ENCODE measurements at places on chromosomes 7 and 10.

GRCh38 chr7:48741545-48741944 lies 182.8 kb upstream of the CDC14C start:
- no peak for DNase-seq
- H3K4me3 ChIP-seq, result no peak overlapping the region
- no peaks in the 10 kb centered on the region for H3K27me3 ChIP-seq
- H3K4me1 ChIP-seq, result no peaks in the 10 kb centered on the region

- no peak for DNase-seq
- H3K4me1 ChIP-seq, result no peaks in the 10 kb centered on the region
- H3K36me3 ChIP-seq, result no peaks in the 10 kb centered on the region
- H3K27ac ChIP-seq, result no peak overlapping the region
- H3K27me3 ChIP-seq, result peaks cover 17% of the 10 kb centered on the region
Measured at GRCh38 chr10:123563581-123563855, 102.6 kb upstream of the GPR26 start.

DNA sequence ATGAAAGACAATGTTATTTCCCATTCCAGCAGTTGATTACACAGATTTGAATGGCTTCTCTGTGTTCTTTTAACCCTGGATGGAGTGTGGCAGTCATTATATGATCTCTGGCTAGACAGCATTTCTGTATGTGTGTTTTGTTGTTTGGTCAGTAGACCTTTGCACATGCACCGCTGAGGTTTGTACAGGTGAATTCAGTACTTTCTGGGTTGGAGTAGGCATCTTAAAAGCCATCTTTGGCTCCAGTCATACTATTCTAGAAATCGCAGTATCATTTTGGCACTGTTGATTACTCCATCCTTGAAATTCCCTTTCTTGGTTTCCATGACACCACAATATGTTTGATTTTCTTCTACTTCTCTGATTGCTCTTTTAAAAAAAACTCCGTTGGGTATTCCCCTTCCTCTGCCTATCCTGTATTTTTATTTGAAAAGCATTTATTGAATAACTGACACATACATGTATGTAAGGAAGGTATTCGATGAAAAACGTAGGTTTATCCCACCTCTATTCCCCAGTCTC lies 29.9 kb downstream of the TAS2R41 start:
- H3K27ac ChIP-seq, result no peak overlapping the region
- peaks cover 5% of the 10 kb centered on the region for H3K36me3 ChIP-seq
- DNase-seq, result no peak
- H3K4me3 ChIP-seq, result no peak overlapping the region
- no peaks in the 10 kb centered on the region for H3K27me3 ChIP-seq

DNA sequence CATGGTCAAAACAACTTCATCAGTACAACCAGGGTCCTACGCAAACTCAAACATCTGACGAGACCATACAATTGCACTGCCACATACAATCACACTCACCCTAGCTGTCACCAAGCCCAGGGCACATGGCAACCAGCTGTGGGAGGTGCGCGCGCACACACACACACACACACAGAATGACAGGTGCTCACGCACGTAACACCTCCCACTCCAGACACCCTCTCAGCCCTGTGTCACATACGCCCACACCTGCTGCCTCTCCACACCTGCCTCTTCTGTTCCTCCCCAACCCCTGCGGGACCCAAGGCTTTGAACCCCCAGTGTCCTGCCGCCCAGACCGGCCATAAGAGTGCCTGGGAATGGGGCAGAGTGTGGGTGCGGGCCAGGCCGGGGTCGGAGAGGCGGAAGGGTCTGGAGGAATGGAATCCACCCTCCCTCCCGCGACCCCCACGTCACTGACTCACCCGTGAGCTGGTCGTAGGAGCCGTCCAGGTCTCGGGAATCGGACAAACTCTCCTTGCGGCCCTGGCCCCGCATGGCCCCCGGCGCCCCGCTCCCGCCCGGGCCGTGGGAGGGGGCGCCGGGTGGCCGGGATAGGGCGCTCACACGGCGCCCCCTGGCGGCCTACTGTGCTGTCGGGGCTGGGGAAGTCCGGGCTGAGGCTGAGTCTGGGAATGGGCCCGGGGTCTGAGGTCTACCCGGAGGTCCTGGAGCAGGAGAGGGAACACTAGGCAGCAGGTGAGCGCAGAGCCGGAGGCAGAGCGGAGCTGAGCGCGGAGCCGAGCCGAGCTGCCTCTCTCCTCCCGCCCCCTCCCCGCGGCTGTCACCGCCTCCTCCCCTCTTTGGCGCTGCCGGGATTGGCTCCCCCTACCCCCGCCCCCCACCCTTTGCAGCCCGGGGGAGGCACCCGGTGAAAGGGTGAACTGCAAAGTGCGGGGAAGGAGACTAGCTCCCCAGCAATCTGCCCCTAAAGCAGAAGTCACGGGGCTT lies at the start of gene KCNIP2:
KCNIP2 (minus strand) TSS at position 769 of the 990 bp plus-strand sequence; CDS start at position 537, 232 bp downstream.
- peak within 1 kb of the TSS; percentile 66 for H3K4me3 ChIP-seq
- peaks cover 38% of the 10 kb centered on the region for H3K4me1 ChIP-seq
- H3K27me3 ChIP-seq, result peaks cover 28% of the 10 kb centered on the region
- DNase-seq, result peak; percentile 58
- peaks cover 9% of the 10 kb centered on the region for H3K36me3 ChIP-seq

GRCh38 chr10:122911889-122912484 lies 1.6 kb downstream of the FAM24A start:
- H3K36me3 ChIP-seq, result no peaks in the 10 kb centered on the region
- H3K4me3 ChIP-seq, result no peak overlapping the region

- peaks cover 18% of the 10 kb centered on the region for H3K36me3 ChIP-seq
- H3K4me3 ChIP-seq, result no peak overlapping the region
- no peak for DNase-seq
- peaks cover 46% of the 10 kb centered on the region for H3K4me1 ChIP-seq
Measured at GRCh38 chr7:2041496-2042367, 191.0 kb downstream of the MAD1L1 start.

- peak within 1 kb of the TSS; percentile 60 for H3K27ac ChIP-seq
- H3K27me3 ChIP-seq, result peaks cover 68% of the 10 kb centered on the region
- peak within 1 kb of the TSS; percentile 72 for H3K4me3 ChIP-seq
- peaks cover 15% of the 10 kb centered on the region for H3K4me1 ChIP-seq
- peak; percentile 62 for DNase-seq
Measured at GRCh38 chr10:132942101-132943057, at the start of gene CFAP46. Gene CFAP46 (minus strand): TSS chr10:132942570. CDS start chr10:132942484, 86 bp downstream.

Measured in activated naive CD8-positive, alpha-beta T cell treated with anti-CD3 and anti-CD28 coated beads for 36 hours (primary cell).